Stimulated activated CD4-positive, alpha-beta T cell treated with anti-CD3 and anti-CD28 coated beads, Interleukin-15, amount 100 ng/mL, for 1 hour (primary cell): ENCODE measurements at places on chromosomes 2 and 18.

DNA sequence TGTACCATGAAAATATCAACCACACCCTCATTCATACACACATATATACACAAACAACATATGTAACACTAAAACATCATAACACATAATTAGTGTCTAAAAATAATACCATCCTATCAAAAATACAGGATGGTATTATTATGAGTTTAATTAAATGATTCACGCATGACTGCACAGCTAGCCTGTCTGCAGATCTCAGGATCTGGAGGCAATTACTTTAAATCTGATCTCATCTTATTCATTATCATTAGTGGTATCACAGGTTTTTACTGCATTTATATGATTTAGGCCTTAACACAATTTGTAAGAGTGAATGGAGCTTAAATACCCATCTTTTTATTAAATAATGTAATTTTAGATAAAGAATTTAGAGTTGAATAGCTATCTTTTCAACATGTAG, 443.4 kb upstream of the LINC00305 start:
- DNase-seq = no peak

DNA sequence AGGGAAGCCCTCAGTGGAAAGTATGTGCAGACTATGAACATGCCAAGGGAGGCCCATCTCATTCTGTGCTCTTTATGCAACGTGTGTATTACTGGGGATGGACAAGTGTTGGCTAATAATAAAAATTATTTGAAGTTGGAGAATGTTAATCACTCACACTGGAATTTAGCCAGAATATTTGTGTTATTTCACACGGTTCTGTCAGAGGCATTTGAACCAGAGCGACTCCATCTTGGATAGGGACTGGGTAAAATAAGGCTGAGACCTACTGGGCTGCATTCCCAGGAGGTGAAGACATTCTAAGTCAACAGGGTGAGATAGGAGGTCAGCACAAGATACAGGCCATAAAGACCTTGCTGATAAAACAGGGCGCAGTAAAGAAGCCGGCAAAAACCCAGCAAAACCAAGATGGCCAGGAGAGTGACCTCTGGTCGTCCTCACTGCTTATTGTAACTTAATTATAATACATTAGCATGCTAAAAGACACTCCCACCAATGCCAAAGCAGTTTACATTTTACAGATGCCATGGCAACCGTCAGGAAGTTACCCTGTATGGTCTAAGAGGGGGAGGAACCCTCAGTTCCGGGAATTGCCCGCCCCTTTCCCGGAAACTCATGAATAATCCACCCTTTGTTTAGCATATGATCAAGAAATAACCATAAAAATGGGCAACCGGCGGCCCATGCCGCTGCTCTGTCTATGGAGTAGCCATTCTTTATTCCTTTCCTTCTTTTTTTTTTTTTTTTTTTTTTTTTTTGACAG, 2.6 kb upstream of the FZD5 start:
- no peak for DNase-seq

DNA sequence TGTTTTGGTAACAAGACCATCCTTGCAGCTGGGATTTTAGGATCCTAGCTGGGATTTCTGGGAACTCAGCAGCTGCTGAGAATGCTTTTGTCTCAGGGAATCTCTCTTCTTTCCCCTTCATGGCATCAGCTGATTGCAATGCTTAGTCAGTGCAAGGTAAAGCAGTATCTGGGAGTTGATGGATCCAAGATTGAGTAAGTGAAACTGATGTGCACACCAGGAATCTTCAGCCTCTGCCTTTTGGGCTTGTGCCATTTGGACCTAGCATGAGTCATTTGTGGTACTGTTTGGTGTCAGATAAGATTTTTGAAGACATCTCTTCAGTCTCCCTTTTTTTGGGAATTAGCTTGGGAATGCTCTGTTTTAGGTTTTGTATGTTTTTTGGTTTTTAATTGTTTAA, 363.3 kb upstream of the TFPI start:
- DNase-seq = no peak

DNA sequence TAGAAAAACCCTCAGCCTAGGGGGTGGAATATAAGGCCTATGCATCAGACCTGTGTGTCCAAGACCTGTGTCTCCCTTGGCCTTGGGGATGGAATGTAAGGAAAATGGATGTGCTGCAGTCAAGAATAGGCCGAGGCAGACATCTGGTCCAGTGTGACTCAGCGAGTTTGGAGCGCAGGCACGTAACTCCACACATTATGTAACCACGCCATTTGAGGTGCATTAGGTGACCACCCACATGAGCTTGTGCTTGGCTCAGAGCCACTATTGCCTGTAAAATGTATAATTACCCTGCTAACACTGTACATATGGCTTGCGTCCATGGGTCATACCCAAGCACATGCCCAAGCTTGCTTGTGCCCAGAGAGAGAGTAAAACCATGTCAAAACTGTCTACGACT, 580.9 kb upstream of the HNMT start:
- no peak for DNase-seq

DNA sequence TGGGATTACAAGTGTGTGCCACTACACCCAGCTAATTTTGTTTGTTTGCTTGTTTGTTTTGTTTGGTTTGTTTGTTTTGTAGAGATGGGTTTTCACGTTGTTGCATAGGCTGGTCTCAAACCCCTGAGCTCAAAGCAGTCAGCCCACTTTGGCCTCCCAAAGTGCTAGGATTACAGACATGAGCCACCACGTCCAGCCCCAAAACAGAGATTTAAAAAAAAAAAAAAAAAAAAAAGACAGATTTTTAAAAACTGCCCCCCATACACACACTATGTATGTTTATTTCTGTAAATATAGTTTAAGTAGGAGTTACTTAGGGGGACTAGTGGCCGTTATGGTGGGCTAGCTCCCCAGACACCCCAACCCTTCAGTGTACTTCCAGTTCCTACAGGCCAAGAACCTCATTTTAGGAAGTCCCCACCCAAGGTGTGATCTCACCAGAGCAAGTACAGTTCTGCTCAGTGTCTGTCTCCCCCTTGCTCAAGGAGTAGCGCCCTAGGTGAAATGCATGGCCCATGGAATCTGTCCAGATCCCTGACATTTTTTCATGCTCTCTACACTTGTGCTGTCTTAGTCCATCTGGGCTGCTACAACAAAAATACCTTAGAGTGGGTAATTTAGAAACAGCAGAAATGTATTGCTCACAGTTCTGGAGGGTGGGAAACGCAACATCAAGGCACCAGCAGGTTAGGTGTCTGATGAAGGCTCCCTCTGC, 1.6 kb upstream of the TMBIM1 start:
- DNase-seq = no peak

DNA sequence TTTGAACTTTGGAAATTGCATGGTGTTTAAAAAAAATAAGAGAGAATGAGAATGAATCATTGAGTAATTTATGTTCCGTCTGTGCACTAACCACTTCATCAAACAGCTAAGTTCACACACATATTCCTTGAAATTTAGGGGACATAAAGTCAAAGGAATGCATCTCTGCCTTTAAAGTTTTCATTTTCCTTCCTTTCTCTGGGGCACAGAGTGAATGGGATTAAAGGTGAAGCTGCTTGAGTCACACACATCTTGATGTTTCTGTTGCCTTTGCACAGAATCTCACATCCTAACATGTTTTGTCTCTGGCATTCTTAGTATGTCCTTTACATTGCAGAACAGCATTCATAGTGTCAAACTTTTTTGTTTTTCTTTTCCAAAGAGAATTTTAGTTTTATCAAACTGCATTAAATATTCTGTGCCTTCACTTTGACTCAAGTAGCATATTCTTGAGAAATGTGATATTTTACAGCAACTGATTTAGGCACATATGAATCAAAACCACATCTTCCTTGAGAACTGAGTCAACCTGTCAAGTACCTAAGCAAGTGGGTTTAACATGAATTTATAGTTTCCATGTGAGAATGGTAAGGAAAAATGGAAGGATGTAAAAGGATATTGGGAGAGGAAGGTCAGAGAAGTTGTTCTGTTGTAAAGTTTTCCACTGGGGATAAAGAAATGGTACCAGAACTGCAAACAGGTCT, 169.1 kb upstream of the THUMPD2 start:
- DNase-seq = no peak

- no peak for DNase-seq
Observed at GRCh38 chr18:41767960-41768359, 187.1 kb upstream of the PIK3C3 start.

- DNase-seq = no peak
Observed at GRCh38 chr2:177241711-177242120, 22.8 kb downstream of the NFE2L2 start.

GRCh38 chr2:96554293-96555145, 18.0 kb downstream of the ARID5A start:
- DNase-seq = peak; percentile 52

DNA sequence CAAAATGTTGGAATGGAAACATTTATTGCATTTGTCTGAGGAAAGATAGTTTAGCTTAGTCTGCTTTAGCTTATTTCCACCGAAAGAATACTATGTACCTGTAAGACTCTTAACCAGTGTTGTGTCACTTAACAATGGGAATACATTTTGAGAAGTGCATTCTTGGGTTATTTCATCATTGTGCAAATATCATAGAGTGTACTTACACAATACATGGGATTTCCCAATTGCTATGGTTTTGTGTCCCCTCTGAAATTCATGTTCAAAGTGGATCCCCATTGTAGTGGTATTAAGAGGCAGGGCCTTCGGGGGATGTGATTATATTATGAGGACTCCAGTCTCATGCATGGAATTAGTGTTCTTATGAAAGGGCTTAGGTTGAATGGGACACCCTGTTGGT, 249.4 kb upstream of the UBE2E3 start:
- no peak for DNase-seq

GRCh38 chr2:224586127-224586695, 1.0 kb upstream of the CUL3 start:
- DNase-seq = no peak

- no peak for DNase-seq
Observed at GRCh38 chr2:184154438-184154837, 443.9 kb upstream of the ZNF804A start.

GRCh38 chr2:20501974-20502373, 55.1 kb downstream of the RHOB start:
- DNase-seq = no peak

GRCh38 chr2:188382107-188382506, 90.4 kb downstream of the GULP1 start:
- no peak for DNase-seq

DNA sequence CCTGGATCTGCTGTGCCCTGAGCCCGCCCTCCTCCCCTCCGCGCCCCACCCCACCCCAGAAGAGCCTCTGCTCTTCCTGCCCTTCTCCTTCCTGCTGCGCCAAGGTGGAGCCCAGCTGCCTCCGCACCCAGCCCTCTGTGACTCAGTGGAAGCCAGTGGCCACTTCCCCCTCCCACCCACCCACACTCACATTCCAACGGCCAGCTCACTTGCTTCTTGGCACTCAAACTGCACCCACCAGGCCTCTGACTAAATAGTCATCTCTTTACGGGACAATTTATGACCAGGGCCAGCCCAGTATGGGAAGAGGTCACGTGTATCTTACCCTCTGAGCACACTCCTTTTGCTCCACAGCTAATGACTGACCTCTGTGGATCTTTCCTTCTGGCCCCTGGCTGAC, 150.4 kb upstream of the SLC1A4 start:
- no peak for DNase-seq

- DNase-seq = no peak
Observed at GRCh38 chr2:65317841-65318240, 90.2 kb downstream of the ACTR2 start.

DNA sequence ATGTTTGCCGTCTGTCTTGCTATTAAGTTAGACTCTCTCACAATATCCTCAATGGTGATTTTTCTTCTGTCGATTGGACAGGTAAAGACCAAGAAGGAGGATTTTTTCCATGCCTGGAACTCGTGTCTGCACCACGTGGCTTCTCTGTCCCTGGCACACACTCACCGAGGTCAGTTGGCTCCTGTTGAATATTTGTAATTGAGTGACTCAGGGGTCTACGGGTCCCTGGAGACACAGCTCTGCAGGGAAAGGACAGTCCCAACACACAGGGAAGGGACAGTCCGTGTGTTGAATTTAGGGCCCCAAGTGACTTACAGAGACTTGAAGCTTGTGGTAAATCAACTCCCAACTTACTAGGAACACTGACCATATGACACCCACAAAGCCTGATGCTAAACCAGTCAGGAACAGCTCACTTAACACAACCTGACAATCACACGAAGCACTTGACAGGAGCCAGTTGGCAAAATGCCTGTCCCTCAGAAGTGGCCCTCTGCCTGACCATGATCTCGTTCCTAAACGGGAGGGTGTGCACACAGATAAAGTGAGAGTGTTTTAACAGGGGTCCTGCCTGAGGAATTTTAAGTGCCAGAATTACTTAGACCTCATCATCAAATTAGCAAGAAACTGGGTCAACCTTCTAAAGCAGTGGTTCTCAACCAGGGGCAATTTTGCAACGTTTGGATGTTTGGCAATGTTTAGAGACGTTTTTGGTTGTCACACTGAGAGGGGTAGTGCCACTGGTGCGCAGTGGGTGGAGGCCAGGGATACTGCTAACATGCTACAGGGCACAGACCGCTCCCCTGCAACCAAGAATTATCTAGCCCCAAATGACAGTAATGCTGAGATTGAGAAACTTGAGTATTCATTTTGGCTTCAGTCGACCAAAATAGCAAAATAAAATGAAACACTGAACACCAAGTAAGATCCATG, 88.9 kb upstream of the BCL2L11 start:
- DNase-seq = no peak

DNA sequence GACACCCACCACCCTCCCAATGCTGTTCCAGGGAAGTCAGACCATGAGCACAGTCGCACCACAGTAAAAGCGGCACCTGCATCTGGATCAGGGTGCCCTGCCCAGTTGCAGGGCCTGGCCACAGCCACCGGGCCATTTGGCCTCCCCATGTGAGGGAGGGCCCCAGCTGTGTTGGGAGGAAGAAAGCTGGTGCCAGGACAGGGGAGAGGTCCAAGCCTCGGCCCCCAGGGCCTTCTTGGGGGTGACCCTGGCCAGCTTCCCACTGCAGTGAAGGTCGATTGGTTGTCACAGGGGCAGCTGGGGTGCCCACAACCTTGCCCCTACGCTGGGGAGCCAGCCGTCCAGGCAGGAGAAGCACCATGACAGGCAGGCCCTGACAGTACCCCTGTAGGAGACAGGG, 183.2 kb upstream of the RAB6C start:
- DNase-seq = no peak

DNA sequence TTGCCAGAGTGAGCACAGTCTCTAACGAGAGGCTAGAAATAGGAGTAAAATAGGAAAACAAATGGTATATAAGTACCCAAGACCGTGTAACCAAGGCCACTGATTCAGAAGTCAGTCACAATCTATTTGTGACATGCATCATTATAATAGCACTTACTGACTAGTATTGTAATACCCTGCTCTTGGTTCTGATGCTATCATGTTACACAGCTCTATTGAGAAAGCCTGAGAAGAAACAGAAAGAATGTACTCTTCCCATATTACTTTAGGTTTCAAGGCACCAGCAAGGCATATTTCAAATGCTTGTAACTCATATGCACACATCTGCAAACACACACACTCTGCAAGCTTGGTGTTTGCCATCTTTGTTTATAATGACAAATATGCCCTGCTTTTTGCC, 746.4 kb downstream of the SLC4A3 start:
- no peak for DNase-seq

GRCh38 chr2:200618590-200619021, 32.8 kb downstream of the AOX1 start:
- DNase-seq = no peak
